Esophagus squamous epithelium (tissue), 5 donors: ENCODE measurements at places on chromosomes 7 and 10.

GRCh38 chr10:36531621-36532020, 593.8 kb upstream of the ANKRD30A start:
- no peak for DNase-seq

GRCh38 chr7:77327067-77327931, 88.8 kb downstream of the GSAP start:
- no peak for DNase-seq

- DNase-seq, result no peak
These were observed 1.5 kb downstream of the ZC3HAV1L start for GRCh38 chr7:139034336-139034735.

DNA sequence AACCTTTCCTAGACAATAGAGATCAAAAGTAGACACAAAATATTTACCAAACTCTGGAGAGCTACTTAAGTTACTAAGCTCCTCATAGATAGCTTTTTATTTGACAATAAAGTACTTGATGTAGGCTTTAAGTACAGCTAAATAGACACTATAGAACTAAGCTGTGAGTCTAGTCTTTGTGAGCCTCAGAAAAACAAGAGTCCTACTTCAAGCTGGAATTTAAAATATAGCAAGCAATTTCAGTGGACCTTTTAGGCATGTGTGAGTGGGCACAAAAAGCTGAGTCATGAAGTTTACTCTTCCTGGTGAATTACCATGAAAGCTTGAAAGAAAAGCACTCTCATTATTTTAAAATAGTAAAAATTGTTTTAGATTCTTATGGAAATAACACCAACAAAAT, 76.1 kb downstream of the ADD3 start:
- DNase-seq, result no peak

DNA sequence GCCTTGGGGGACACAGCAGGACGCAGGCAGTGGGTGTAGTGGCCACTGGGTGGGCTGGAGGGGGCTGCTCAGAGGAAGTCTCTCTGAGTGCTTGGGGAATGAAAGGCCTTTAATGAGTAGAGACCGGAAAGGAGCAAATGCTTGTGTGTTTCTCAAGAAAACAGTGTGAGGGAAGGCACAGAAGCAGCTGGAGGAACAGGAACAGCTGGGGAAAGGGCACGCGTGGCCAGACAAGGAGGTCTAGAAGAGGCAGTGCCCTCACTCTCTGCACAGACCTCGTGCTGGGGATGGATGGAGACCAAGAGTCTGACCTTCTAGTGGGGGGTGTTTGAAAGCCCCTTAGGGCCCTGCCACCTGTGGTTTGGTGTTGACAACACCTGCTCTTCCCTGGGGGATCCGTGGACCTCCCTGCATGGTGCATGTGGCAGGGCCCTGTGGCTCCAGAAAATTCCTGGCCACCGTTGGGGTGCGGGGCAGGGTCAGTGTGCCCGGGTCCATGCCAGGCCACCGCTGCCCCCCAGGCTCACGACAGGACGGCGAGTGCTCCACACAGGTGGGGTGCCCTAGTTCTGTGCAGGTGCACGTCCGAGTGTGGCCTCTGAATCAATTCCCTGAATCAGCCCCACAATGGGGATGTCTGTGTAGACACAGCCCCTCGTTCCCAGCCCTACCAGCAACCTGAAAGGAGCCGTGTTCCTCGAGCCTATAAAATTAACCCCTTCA, 25.9 kb upstream of the FAM20C start:
- no peak for DNase-seq

DNA sequence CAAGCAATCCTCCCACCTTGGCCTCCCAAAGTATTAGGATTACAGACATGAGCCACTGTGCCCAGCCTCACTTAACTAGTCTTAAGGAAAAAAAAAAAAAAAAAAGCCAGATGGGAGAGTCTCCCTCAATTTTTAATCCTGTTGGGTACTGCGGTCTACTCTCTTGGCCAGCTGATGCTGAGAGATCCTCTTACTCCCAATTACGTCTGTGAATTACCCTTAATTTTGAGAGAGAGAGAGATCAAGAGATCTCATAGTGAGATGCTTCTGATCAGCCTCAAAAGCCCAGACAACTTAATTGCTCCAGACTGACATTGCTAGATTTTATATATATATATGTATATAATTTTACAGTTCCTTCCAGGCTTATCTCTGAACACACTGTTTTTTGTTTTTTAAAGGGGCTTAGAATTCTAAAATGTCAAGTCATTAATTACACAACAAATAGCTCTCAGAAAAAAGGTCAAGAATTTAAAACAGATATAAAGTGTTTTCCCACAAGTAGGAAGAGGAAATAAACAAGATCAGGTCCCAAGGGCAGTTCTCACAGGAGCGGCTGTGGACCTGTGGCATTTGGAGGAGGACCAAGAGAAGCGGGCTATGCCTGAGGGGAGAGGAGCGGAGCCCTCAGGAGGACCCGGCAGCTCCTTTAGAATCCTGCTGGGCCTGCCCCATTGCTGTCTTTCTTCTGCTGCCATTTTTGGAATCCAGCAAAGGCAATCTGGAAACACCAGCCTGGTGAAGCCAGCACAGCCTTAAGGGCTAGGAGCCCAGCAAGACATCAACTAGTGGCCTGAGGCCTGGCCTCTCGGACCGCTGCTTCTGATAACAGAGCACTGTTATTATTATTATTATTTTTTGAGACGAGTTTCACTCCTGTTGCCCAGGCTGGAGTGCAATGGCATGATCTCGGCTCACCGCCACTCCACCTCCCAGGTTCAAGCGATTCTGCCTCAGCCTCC, 30.1 kb downstream of the DENND2A start:
- DNase-seq, result no peak

DNA sequence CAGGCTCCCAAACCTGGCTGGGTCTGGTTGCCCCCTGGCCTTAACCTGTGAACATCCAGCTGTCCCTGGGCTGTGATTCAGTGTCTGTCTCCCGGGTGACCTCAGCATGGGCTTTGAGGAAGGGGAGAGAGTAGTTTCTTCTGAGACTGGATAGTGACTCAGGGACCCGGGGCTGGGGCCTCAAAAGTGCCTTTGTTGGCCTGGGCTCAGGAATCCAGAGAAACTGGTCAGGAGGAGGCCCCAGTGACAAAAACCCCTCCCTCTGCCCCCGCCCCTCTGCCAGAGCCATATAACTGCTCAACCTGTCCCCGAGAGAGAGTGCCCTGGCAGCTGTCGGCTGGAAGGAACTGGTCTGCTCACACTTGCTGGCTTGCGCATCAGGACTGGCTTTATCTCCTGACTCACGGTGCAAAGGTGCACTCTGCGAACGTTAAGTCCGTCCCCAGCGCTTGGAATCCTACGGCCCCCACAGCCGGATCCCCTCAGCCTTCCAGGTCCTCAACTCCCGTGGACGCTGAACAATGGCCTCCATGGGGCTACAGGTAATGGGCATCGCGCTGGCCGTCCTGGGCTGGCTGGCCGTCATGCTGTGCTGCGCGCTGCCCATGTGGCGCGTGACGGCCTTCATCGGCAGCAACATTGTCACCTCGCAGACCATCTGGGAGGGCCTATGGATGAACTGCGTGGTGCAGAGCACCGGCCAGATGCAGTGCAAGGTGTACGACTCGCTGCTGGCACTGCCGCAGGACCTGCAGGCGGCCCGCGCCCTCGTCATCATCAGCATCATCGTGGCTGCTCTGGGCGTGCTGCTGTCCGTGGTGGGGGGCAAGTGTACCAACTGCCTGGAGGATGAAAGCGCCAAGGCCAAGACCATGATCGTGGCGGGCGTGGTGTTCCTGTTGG, at the start of gene CLDN4:
TSS of gene CLDN4 (plus strand) at position 316 of the 903 bp plus-strand sequence. CDS start at position 522, 206 bp downstream.
- no peak for DNase-seq

DNA sequence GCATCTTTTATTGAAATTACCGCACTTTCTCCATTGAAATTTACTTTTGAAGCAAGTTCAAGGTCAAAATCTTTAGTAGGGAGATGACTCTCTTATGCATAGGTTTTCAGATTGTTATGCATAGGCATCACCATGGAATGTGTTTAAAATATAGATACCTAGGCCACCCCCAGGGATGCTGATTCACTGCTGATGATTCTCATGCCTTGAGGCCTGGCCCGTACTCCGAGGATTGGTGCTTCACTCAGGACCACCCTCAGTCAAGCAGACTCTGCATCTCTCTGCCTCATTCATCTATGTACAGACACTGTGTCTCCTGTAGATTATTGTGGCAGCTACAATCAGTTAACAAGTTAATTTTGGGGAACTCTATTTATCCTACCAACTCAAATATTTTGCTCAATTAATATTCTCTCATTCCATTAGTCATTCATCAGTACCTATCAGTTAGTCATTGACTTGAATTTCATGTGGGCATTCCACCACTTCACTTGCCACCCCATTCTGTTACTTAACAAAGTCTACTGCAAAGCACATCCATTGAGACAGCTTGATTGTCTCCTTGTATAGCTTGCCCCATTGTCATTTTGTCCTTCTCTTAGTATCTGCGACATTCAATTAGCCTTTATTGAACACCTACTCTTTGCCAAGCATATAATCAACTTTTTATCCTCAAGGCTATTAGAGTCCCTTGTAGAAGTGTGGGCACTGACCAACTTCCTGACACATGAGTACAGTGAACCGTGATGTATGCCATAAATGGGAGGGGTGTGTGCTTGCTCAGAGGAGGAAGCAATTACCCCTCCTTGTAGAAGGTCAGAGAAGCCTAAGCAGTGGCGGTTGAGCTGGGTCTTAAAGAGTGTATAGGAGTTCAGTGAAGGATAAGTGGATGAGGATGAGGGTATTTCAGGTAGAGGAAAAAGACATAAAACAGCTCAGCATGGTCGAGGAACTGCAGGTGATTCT, 255.6 kb upstream of the BMPER start:
- DNase-seq, result no peak

- DNase-seq, result no peak
These were observed 22.3 kb downstream of the ZNF783 start for GRCh38 chr7:149284343-149284742.

GRCh38 chr7:73442222-73442902, 8.8 kb downstream of the FZD9 start:
- DNase-seq, result no peak

- no peak for DNase-seq
These were observed 28.4 kb downstream of the VSTM4 start for GRCh38 chr10:49086889-49087288.

- DNase-seq, result no peak
These were observed 26.0 kb downstream of the LRRC18 start for GRCh38 chr10:48913674-48914073.

DNA sequence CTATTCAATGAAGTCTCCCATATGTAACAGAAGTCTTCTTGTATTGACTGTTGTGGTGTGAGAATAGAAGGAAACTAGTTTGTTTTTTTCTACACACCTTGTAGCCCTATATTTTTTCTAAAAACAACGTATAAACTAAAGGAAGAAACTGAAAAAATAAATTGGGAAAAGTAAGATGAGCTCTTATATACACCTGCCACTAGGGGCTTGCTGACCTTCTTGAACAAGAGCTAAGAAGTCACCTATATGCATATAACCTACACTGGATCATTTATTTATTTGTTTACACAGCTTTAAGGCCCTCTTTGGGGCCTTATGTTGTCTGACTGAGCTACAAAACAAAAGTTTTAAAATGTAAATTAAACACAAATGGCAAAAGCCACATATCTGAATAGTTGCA, 383.0 kb downstream of the HPSE2 start:
- DNase-seq, result no peak

GRCh38 chr7:90816511-90817142, 220.5 kb downstream of the CDK14 start:
- DNase-seq, result no peak

DNA sequence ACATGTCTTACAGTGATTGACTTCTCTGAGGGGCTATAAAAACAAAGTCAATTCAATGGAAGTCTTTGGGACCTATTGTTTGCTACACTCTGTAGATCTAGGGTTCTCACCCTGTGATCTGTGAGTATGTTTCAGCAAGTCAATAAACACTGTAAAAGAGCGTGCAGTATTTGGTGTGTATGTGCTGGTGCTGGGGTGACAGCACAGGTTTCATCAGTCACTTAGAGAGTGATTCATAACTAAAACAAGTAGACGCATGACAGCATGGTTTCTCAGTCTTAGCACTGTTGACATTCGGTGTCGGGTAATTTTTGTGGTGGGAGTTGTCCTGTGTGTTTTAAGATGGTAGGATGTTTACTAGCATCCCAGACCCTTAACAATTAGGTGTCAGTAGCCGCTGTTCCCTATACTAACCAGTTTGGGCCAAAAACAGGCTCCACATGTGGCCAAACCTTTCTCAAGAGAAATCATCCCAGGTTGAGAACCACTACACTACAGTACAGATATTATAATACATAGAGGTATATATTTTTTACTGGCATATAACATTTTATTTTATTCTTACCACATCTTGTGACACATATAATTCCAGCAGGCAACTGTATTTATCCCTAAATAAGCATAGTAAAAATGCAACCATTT, 411.8 kb downstream of the ARL4A start:
- DNase-seq, result no peak

DNA sequence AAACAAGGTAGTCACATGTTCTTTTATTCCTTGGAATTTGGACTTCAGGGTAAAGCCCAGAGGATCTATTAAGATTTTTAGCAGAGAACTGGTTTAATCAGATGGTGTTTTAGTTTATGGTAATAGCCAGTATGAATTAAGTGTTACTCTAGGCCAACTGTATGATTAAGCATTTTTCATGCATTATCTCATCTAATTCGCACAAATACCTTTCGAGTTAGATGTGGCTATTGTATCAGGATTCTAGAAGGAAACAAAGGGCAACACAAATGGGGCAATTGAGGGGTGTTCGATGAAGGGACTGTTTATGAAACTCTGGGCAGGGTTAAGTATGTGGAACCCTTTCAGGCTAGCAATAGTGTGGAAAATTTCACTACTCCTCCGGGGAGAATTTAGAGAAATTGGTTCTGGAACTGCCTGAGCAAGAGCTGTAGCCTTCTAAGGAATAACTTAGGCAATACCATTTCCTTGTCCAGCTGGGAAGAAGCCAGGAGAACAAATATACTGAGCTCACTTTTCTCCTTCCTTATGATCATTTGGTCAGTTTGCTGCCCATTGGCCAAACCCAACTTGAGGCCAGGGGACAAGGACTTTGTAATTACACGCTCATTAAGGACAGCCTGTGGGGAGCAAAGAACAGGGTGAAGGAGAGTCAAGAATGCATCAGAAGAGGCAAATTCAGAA, 319.0 kb upstream of the FZD1 start:
- DNase-seq, result no peak

GRCh38 chr7:18541181-18541870, 45.8 kb downstream of the HDAC9 start:
- DNase-seq, result no peak

DNA sequence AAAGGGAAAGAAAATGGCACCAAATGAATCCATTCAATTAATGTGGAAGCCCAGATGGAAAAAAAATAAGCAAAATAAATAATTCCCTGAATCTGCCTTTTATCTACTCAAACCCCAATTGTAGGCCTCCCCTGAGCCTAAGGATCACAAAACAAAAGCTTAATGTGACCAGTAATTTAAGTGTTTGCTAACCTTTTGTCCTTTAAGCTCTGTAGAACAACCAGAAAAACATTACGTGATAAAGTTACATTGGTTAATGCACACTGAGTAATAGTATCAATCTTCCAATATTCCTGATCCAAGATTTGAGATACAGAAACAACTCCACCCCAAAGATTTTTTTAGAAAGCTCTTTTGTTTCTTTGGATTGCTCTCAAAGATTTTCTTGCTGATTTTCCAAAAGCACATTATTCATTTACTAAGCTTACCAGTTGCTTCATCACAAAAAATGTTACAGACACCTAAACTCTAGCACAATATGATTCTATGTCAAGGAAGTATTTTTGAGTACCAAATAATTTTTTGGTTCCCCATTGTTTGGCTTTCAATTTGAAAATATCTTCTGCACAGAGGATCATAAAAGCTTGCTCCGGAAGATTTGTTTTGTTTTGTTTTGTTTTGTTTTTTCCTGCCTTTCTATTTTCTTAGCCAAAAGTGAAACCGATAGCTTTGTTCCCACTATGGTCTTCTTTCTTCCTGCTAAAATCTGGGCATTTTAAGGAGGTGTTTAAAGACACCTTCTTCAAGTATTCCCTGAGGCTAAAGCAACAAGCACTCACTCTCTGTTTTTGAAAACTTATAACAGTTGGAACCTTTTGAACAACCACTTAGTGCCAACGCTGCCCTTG, 54.2 kb downstream of the TRIL start:
- DNase-seq, result no peak
